Activated CD8-positive, alpha-beta memory T cell treated with anti-CD3 and anti-CD28 coated beads, Interleukin-2, amount 10 ng/mL, durations not matched to agents 7 days and 5 days (primary cell): ENCODE measurements at places on chromosomes 1 and 21. TPM values are rescaled to one million over a fixed set of nuclear protein-coding genes. Genes with fewer than 3 reads are reported as not detected.

GRCh38 chr1:159838715-159839114, 12.0 kb downstream of the SLAMF8 start:
- no peaks in the 10 kb centered on the region for H3K27me3 ChIP-seq
- no peaks in the 10 kb centered on the region for H3K36me3 ChIP-seq
- H3K4me1 ChIP-seq: peaks cover 9% of the 10 kb centered on the region
- H3K4me3 ChIP-seq: no peak overlapping the region
- no peak for DNase-seq

FMN2 gene
- not detected for total RNA-seq

GRCh38 chr1:15696956-15697521, 12.9 kb downstream of the PLEKHM2 start:
- H3K27me3 ChIP-seq: no peaks in the 10 kb centered on the region
- peak overlapping the region; percentile 94 for H3K27ac ChIP-seq
- H3K4me3 ChIP-seq: peak overlapping the region; percentile 65
- peaks cover 23% of the 10 kb centered on the region for H3K4me1 ChIP-seq
- peak; percentile 58 for DNase-seq

ARHGAP30 gene
- 260 TPM for total RNA-seq

EPHA10 gene
- not detected for total RNA-seq

DNA sequence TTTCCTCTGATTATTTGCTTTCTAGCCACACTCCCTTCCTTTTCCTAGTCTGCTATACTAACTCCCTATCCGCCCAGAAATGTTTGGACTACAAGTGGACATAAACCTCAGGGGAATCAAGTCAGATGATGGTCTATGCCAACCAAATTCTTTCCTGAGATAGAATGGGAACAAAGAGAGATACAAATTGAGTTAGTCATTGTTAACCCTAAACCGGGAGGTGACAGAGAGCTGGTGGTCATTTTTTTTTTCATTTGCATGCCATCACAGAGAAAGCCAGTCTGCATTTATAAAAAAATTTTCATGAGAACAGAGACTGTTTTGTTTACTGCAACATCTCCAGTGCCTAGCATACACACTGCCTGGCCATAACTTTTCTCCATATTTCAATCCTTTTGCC, 35.0 kb downstream of the MYSM1 start:
- H3K4me3 ChIP-seq: no peak overlapping the region
- H3K36me3 ChIP-seq: peaks cover 48% of the 10 kb centered on the region
- H3K27me3 ChIP-seq: no peaks in the 10 kb centered on the region
- DNase-seq: no peak

WNT3A gene
- not detected for total RNA-seq

DNA sequence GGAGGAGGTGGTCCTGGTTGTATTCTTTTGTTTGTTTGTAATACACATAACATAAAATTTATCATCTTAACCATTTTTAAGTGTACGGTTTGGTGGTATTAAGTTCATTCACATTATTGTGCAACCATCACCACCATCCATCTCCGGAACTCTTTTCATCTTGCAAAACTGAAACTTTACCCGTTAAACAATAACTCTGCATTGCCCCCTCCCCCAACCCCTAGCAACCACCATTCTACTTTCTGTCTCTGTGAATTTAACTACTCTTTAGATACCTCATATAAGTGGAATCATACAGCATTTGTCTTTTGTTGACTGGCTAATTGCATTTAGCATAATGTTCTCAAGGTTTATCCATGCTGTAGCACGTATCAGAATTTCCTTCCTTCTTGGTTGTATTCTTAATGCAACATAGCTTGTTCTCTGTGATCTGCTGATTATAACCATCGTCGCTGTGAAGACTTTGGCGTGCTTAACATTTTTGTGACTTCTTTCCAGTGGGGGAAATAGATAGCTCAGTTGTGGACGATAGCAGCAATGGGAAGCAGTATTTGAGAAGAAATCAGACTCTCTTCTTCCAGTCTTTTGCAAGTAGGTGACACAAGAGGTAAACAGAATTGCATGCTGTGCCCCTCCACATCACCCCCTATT, 117.5 kb upstream of the HOOK1 start:
- peak overlapping the region; percentile 82 for H3K27ac ChIP-seq
- H3K4me1 ChIP-seq: peaks cover 27% of the 10 kb centered on the region
- peak overlapping the region; percentile 66 for H3K4me3 ChIP-seq
- peaks cover 6% of the 10 kb centered on the region for H3K36me3 ChIP-seq

- H3K27ac ChIP-seq: peak overlapping the region; percentile 33
- no peak for DNase-seq
- H3K4me3 ChIP-seq: no peak overlapping the region
- peaks cover 22% of the 10 kb centered on the region for H3K36me3 ChIP-seq
- H3K4me1 ChIP-seq: peaks cover 54% of the 10 kb centered on the region
Measured at GRCh38 chr1:89847191-89847729, 26.4 kb downstream of the LRRC8D start.

GRCh38 chr1:116987256-116987555, 14.4 kb upstream of the CD101 start:
- peaks cover 22% of the 10 kb centered on the region for H3K4me1 ChIP-seq
- H3K4me3 ChIP-seq: peak overlapping the region; percentile 50

DVL1 gene
- total RNA-seq: 42.0 TPM

CROCC gene
- 20.5 TPM for total RNA-seq
